ENCODE measurements at places on chromosomes 1 and 21. TPM values are rescaled to one million over a fixed set of nuclear protein-coding genes. Genes with fewer than 3 reads are reported as not detected.

DNA sequence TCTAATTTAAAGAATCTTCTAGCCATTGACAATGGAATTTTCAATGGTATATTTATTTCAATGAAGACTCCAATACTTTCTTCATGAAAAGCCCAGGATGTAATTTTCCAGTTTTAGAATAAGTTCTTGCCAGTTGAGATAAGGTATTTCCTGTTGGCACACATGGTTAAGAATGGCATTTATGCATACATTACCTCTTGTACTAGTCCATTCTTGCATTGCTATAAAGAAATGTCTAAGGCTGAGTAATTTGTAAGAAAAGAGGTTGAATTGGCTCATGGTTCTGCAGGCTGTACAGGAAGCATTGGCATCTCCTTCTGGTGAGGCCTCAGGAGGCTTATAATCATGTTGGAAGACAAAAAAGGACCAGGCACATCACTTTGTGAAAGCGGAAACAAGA is 1179.6 kb downstream of the AMY1C start:
- no peak for DNase-seq

- DNase-seq = no peak
These were observed 138.1 kb downstream of the ELAVL4 start for GRCh38 chr1:50246869-50247268.

CLDN14 gene
- 1.1 TPM for total RNA-seq

DNA sequence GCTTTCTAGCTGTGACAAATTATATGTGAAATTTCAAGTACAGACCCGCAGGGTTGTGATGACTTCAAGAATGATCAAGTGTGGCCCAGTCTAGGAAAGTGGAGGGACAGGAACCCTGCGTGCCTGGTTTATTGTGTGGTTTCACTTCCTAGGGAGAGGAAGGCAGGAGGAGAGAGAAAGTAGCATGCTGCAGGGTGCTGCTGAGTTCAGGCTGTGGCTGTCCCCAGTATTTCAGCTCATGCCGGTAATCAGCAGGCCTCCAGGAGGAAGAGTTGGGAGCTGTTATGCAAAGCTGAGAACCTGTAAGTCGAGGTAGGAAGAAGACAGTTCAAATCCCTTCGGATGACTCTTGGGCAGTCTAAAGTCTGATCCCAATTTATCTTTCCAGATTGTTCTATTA is 140.4 kb downstream of the ROR1 start:
- DNase-seq = no peak

LCE7A gene
- not detected for total RNA-seq

DNA sequence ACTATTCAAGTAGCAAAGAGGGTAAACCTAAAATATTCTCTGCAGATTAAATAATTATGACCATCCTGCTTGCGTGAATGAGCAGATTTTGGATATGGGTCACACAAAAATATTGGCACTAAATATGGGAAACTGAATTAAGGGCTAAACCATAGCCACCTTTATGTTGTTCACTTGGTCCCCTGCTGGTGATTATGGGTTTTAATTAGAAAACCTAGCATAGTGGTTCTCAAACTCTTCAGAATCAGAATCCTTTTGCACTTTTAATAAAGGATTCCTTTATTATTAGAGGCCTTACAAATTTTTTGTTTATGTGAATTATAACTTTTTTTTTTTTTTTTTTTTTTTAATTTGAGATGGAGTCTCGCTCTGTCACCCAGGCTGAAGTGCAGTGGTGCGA is 38.5 kb upstream of the ZNHIT6 start:
- no peak for DNase-seq
